Stimulated activated CD4-positive, alpha-beta T cell treated with anti-CD3 and anti-CD28 coated beads, TNF-alpha, amount 100 ng/mL, for 24 hours (primary cell): ENCODE measurements at places on chromosomes 5 and 9.

GRCh38 chr5:113520429-113520828 is 6.9 kb downstream of the YTHDC2 start:
- DNase-seq = no peak

GRCh38 chr9:105539452-105539851 is 18.5 kb upstream of the FKTN start:
- no peak for DNase-seq

DNA sequence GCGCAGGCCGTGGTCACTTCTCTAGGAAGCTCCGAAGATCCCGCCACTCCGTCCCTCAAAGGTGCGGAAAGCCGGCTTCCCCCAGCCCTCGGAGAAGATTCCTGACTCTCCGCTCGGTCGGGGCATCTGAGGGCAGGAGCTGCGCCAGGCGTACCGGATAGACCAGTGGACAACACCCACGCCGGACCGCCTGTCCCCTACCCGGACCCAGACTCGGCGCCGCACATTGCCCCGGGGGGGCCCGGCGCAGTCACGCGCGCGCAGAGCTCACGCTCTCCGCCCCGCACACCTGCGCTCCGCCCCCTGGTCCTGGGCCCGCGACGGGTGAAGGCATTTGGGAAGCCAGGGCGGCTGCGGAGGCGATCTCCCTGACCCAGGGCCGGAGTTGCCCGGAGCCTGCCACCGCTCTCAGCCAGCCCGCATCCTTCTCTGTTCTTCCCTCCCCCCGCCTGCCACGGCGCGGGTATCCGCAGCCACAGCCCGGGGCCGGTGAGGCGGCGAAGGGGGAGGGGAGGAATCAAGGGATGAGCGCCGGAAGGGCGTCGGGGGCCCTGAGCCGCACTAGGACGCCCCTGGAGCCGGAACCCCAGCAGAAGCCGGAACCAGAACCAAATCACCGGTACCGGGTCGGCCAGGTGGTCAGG is 448 bp downstream of the RELL2 start:
- no peak for DNase-seq

GRCh38 chr5:172726966-172727365 is 44.0 kb downstream of the DUSP1 start:
- no peak for DNase-seq

- no peak for DNase-seq
Measured at GRCh38 chr9:91949392-91949945, 559 bp downstream of the ROR2 start.

GRCh38 chr5:39176759-39177630 is 42.4 kb downstream of the FYB1 start:
- no peak for DNase-seq

DNA sequence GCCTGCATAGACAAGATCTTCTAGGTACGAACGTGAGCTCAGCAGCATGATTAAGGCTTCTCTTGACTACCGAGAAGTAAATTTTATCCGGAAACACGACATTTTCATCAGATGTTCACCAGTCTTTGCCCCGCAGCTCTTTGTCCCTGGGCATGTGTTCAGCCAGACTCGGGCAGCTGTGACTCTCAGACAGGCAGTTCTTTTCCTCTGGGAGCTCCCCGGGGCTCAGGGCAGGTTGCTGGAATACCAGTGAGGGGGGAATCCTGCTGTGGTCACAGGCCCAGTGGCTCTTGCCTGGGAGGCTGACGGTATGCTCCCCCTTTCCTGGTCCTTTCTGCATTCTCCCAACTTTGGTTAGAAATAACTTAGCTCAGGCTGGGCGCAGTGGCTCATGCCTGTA is 186.1 kb downstream of the GNA14 start:
- DNase-seq = no peak

- no peak for DNase-seq
Measured at GRCh38 chr9:131840220-131840619, 100.3 kb upstream of the RAPGEF1 start.

GRCh38 chr5:123671711-123672456 is 159.9 kb downstream of the CSNK1G3 start:
- DNase-seq = no peak

GRCh38 chr5:766666-767431 is 17.7 kb downstream of the ZDHHC11B start:
- no peak for DNase-seq

DNA sequence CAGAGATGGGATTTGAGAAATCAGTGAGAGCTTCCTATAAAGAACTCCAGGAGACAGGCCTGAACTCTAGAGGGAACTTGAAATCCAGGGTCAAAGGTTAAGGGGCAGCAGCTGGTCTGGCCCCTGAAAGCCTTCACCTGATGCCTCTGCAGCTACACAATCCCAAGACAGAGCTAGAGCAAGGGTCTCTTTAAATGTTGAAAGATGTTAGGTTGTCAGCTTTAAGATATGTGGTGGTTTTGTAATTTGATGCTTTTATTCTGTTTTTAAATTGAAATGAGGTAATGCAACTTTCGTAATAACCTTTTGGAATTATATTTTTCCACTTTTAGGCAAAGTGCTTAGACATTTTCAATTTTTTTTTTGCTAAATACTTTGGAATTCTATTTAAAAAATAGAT is 2.4 kb downstream of the SOWAHA start:
- DNase-seq = no peak

- no peak for DNase-seq
Measured at GRCh38 chr5:156310115-156310514, 16.8 kb upstream of the SGCD start.

GRCh38 chr5:143456952-143457547 is 53.6 kb upstream of the NR3C1 start:
- no peak for DNase-seq

DNA sequence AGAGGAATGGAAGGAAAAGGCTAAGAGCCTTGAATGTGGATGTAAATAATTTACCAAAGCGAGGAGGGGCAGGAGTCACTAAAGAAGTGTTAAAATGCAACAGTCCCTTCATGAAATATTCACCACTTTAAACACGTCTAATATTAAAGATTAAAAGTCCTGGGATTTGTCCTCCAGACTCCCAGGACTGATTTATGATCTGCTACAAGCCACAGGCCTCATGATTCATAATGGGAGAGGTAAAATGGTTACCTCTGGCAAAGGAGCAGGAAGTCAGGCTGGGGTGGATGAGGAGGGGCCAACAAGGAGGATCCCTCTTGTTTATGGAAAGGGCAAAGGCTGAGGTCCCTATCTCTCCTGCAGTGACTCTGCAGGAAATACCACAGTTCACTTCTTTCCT is 292.4 kb downstream of the TRIM32 start:
- DNase-seq = no peak

DNA sequence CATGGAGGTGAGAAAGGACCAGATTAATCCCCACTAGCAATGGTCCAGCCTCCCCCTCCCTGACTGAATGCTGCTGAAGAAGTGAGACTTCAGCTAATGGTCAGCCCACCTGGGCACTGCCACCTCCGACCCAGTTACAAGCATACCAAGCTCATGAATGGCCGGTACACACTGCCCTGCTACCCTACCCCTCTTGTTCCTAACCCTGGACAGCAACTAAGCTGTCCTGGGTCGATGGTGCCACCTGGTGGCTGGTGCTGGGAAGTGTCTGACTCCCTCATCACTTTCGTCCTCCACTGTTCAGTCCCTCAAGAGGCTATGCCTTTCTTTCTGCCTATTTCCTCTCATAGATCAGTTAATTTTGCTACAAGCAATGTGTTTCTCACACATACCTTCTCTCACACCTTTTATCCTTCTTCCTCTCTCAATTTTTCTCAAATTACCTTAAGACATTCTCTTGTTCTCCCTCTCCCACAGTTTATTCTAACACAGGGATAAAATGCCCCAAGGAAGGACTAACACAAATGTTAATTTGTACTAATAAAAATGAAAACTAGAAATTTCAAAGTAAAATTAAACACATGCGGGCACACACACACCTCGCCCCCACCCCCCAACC is 42.4 kb downstream of the PAX5 start:
- no peak for DNase-seq

DNA sequence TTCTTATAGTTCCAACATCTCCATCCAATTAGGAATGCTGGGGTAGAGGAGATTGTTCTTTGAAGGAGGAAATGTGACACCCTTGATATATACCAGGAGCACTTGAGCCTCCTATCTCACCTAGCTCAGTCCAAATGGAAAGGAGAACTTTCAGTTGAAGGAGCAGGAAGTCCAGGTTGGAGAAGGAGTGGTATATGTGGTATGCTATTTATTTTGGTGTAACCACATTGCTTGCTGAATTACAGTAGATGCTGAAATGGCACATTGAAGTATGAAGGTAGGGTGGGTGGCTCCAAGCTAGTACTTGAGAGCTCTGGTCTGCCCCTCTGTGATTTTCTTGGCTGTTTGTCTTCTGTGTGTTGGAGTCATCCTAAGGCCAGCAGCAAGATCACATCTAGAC is 6.1 kb downstream of the CSNK1G3 start:
- DNase-seq = no peak

- DNase-seq = no peak
Measured at GRCh38 chr9:123432331-123433236, 76.6 kb downstream of the CRB2 start.

- DNase-seq = no peak
Measured at GRCh38 chr5:89374144-89374784, 491.3 kb upstream of the MEF2C start.

DNA sequence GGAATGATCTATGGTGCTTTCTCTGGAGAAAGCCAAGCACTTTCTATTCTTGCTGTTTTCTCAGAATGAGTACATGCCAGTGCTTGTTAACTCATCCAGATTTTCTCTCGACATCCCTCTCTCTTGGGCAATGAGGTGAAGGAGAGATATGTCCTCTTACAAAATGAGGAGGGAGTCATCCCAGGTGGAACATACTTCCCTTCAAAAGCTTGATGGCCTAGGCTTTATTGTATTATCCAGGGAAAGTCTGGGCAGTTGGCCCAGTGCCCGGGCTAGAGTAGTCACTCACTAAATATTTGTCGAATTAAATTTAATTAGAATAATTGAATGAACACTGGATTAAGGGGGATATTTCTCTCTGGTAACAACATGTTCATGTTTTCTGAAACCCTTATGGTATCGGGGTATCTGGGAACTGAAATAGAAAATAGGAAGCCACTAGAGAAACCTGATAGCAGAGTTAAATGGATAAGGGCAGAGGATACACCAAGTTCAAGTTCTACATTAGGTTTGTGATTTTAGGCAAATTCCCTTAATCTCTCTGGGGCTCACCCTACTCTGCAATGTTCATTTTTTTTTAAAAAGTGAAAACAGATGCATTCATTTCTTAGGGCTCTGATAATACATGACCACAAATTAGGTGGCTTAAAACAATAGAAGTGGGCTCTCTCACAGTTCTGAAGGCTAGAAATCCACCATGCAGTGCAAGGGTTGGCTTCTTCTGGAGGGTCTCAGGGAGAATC is 99.6 kb downstream of the LIFR start:
- no peak for DNase-seq

DNA sequence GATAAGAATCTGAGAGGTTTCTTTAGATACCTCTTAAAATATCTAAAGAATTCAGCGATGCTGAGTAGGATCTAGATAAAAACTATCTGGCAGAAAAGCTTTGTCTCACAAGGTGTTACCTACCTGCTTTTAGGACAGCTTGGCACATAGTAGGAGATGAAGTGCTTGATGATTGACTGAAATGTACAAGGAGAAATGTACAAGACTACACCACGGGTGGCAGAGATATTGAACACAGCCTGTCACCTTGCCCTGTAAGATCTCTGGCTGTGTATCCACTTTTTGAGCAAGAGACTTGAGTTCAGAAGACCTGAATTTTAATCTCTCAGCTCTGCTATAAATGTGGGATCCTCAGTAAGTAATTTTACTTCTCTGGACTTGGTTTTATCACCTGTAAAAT is 15.7 kb downstream of the ALDOB start:
- DNase-seq = no peak

DNA sequence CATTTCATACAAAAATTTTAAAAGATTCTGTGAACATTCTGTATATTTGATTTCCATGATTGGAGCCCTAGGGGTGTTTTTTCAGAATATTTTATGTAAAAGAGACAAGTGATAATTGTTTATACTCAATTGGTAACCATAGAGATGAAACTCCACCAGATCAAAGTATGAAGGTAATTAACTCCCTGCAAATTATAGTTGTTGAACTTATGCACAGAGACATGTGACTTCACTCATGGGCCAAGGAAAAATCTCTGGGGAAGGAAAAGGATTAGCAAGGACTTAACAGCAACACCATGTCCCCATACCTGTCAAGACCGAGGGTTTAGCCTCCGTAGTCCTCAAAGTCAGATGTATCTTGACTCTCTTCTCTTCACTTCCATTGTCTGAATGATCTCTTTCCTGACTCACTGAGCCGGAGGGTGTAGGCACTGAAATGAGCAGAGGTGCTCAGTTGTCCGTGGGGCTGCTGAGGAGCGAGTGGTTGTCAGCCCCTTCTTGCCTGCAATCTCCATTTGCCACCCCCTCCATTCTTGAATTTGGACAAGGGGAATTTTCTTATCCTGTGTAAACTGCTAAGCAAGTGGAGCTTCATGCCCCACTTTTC is 17.5 kb upstream of the CXCL14 start:
- no peak for DNase-seq

DNA sequence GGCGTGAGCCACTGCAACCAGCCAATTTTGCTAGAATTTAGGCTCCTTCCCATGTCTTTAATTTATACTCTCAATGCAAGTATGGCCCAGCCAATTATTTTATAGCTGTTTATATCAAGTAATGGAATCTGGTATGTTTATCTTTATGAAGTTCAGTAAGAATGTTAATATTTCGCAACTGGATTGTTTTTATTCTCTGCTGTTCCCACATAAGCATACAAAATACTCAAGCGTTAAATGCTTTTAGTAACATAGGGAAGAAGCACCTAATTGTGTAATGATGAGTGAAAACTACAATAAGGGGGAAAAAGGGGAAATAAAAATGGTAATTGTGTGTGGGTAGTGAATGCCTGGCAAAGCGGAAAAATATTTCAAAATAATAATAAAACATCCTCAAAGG is 21.3 kb downstream of the PWWP2A start:
- no peak for DNase-seq

DNA sequence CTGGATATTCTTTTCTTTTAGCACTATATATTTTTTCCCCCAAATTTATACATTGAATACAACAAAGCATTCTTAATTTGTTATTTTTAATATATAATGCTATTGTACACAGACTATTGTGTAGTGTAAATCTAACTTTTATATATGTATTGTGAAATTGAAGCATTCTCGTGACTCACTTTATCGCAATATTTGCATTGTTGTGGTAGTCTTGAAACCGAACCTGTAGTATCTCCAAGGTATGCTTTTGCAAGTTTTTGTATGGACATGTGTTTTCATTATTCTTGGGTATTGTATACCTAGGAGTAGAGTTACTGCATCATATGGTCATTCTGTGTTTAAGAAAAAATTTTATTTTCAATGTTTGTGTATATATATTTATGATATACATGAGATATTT is 49.6 kb downstream of the NSD1 start:
- DNase-seq = no peak

GRCh38 chr9:4027606-4028005 is 272.3 kb downstream of the GLIS3 start:
- DNase-seq = no peak

DNA sequence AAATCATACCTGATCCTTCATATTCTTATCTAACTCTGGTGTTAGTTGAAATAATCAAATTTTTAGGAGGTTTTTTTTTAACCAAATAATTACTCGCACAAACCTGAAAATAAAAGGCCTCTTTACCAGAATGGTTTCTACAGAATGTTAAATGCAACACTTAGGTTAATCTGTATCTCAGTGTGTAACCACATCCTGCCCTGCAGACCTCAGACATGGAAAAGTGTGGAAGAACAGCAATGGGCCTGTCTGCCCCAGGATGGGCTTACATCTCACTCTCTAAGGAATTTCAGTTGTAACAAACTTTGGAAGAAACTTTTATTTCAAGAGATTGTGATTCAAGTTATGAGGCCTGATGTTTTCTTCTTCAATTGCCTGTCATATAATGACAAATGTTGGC is 32.5 kb upstream of the MIER3 start:
- DNase-seq = no peak
